ENCODE measurements at places on chromosomes 5 and 9.
A peak's percentile ranks its signal among the peaks of the same experiment; 100 is the strongest.

DNA sequence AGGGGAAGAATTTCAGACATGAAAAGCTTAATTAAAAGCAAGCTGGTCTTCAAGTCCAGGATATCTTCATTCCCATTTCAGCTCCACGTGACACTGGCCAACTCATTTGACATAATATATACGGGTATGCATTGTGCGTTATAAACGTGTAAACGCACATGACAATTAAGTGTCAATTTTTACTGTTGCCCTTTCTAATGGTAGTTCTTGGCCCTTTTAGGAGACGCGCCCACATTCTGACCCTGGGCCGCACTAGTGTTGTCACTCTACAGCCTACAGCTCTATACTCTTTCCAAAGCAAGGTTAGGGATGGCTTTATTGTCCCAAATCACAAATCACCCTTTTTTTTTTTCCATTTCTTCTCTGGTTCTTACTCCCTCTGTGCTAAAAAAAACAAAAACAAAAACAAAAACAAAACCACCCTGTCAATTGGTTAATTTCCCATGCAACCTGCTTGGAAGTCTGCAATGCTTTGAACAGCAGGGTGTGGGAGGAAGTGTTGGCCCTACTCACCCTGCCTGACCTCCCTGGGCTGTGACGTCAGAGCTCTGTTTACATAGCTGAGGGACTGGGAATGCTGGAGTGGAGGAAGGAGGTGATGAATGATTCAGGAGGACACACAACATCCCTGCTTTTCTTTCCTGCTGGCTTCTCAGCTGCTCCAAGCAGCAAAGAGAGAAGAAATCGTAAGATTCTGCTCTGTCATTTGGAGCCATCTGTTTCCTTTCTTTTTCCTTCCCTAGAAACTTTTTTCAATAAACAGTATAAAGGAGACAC lies 19.3 kb downstream of the RFK start:
- peak; percentile 57 for DNase-seq

- no peak for DNase-seq
Measured at GRCh38 chr9:134007150-134007549, 15.0 kb upstream of the VAV2 start.

DNA sequence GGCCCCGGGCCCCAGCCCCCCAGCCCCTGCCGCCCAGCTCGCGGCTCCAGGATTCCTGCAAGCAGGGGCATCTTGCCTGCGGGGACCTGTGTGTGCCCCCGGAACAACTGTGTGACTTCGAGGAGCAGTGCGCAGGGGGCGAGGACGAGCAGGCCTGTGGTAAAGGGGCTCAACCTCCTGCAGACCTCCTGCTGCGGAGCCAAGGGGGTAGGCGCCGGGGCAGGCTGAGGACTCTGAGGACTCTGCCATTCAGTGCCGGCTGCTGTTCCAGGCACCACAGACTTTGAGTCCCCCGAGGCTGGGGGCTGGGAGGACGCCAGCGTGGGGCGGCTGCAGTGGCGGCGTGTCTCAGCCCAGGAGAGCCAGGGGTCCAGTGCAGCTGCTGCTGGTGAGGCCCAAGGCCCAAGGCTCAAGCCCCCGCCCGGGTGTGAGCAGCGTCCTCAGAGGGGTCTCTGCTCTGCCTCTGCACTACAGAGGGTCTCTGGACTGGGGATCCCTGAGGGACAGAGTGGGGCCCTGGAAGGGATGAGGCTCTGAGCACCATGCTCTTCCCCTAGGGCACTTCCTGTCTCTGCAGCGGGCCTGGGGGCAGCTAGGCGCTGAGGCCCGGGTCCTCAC lies 3.4 kb downstream of the MAMDC4 start:
- DNase-seq, result no peak

- no peak for DNase-seq
Measured at GRCh38 chr5:125639858-125640257, 783.4 kb upstream of the GRAMD2B start.

GRCh38 chr5:154086641-154087040 lies 47.9 kb downstream of the MFAP3 start:
- no peak for DNase-seq

DNA sequence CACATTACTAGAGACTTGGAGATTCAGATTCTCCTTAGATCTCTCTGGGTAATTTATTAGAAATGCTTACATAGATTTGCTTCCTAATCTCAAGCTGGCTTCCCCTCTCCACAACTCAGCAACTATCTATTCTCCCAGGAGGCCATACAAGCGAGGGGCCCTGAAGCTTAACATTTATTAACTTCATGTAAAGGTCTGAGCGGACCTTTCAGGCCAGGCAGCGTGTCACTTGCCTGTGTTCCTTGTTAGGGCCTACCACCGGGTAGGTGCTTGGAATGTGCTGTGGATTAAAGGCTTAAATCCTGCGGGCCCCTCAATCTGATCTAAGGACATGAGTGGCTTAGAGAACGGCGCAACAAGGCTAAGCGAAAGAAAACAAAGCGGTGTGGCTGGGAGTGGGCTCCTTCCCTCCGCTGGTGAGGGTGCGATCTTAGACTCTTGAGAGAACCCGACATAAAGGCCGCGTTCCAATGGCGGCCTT lies 712 bp upstream of the HSPA4 start:
- DNase-seq, result no peak

GRCh38 chr9:130962418-130963316 lies 23.6 kb upstream of the FIBCD1 start:
- no peak for DNase-seq

GRCh38 chr9:70609542-70610286 lies 195.3 kb upstream of the KLF9 start:
- peak; percentile 40 for DNase-seq

DNA sequence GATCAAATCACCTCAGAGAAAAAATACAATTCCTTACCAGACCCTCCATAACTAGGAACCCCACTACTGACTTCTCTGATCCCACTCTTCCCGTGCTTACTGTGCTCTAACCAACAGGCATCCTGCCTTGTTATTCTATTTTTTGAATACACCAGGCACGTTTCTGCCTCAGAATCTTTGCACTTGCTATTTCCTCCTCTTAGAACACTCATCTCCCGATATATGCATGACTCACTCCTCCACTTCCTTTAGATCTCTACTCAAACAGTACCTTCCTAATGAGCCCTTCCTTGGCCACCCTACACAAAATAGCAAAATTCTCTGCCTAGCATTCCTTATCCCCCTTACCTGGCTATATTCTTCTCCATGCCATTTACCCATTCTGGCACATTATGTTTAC lies 43.9 kb downstream of the MAPKAP1 start:
- DNase-seq, result no peak

- DNase-seq, result no peak
Measured at GRCh38 chr5:138989720-138990119, 114.6 kb upstream of the LRRTM2 start.

DNA sequence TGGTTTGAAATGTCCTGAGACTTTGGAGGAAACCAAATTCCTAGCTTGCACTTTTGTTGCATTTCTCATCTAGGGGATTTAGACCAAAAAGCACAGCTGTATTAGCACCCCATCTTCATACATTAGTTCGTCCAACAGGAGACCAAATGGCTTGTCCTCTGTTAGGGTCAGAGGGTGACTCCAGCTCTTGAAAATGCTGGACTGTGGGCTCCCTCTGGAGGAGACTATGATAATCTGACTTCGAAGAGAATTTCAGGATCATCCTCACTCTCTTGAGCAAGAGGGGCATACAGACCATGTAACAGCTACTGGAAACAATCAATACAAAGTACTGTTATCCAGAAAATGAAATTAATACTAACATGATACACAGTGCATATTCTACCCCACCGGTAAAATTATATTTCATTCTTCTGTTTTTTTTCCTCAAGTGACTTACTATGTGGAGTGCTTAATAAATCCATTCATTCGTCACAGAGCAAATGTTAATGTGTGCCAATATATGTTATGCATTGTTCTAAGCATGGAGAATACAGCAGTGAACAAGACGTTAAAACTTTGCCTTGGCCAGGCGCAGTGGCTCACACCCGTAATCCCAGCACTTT lies 63.7 kb upstream of the PPP2CA start:
- DNase-seq, result no peak

GRCh38 chr5:177303925-177304391 lies 359 bp downstream of the PRELID1 start:
- no peak for DNase-seq

DNA sequence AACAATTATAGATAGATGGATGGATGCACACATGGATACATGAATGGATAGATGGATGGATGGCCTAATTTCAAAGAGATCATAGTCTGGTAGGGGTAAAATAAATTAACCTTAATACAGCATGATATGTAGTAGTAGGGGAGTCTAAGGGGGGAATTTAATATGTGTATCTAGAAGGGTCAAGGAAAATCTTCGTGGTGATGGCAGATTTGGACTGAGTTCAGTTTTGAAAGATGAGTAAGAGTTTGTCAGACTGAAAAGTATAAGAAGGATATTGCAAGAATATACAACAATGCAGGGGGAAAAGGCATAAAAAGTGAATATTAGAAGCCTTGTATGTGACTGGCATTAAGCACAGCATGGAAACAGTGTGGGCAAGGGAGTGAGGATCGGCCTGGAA lies 98.7 kb downstream of the ZNF462 start:
- no peak for DNase-seq

GRCh38 chr5:124755041-124755440 lies 8.6 kb upstream of the ZNF608 start:
- DNase-seq, result no peak

DNA sequence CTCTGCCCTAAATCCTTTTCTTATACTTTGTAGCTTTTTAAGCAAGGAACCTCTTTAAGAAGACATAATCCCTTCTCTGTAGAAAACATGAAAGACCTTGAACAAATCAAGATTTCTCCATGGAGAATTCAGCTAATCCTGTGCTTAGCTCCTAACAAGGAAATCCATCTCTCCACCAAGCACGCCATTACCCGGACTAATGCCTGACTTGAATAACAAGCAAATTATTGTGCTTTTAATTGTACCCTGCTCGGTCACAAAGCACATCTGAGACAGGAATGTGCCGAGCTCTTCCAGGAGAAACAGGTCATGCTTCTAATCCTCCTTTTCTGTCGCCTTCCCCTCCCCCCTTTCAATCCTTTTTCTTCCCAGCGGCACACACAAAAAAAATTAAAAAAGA lies 141.3 kb downstream of the PSAT1 start:
- DNase-seq, result no peak

DNA sequence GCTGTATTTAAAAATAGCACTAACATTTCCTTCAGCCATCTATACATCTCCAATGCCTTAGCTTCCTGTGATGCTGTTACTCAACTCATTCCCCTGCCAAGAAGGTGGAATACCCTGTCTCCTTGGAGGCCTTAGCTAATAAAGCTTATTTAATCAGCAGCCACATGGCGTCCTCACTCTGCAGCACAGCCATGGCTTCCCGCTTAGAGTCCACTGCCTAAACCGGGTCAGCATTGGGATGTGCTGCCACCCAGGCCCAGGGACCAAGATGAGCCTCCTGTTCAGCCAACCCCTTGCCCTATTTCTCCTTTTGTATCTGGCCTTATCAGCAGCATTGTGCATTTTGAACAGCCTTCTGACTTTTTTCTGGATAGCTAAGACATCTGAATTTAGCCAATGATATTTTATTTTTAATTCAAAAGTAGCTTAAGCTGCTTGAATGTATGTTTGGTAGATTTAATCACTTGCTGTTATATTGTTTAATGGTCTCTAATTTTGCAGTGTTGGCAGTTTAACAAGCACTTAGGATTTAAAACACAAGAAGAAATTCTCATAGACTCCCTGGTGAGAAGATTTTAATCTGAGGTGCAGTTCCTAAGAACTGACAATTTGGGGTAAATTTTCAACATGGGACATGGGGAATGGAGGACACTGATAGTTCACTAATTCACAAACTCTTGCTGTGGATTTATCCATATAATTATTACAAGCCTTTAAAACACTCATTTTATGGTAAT lies 113.0 kb downstream of the RPS23 start:
- DNase-seq, result no peak

DNA sequence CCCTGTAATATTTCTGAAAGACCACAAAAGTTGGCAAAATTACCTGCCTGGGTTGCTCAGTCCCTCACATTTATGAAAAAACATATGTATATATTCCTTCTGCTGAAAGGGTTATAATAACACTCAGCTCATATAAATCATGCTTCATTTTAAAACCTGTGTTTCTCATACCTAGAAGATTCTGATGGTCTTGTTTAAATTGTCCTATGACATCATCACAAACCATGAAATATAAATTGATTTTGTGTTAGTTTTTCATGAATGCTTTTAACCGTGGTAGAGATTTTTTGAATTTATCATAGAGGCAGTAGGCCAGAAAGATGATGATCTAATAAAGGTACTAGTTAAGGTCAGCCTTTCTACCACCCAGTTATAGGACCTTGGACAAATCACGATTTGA lies 31.4 kb downstream of the SRFBP1 start:
- no peak for DNase-seq

- DNase-seq, result no peak
Measured at GRCh38 chr9:79061752-79062616, 509.8 kb upstream of the TLE4 start.

GRCh38 chr5:61625137-61625561 lies 293.1 kb downstream of the ZSWIM6 start:
- DNase-seq, result no peak

GRCh38 chr5:92599217-92599810 lies 981.7 kb downstream of the NR2F1-AS1 start:
- no peak for DNase-seq

- DNase-seq, result no peak
Measured at GRCh38 chr9:123749580-123750202, 180.2 kb downstream of the DENND1A start.

- no peak for DNase-seq
Measured at GRCh38 chr5:38540314-38540713, 16.1 kb downstream of the LIFR start.
